Upper lobe of left lung (tissue), 6 donors: ENCODE measurements at places on chromosomes 7 and 10.
A peak's percentile ranks its signal among the peaks of the same experiment; 100 is the strongest.

DNA sequence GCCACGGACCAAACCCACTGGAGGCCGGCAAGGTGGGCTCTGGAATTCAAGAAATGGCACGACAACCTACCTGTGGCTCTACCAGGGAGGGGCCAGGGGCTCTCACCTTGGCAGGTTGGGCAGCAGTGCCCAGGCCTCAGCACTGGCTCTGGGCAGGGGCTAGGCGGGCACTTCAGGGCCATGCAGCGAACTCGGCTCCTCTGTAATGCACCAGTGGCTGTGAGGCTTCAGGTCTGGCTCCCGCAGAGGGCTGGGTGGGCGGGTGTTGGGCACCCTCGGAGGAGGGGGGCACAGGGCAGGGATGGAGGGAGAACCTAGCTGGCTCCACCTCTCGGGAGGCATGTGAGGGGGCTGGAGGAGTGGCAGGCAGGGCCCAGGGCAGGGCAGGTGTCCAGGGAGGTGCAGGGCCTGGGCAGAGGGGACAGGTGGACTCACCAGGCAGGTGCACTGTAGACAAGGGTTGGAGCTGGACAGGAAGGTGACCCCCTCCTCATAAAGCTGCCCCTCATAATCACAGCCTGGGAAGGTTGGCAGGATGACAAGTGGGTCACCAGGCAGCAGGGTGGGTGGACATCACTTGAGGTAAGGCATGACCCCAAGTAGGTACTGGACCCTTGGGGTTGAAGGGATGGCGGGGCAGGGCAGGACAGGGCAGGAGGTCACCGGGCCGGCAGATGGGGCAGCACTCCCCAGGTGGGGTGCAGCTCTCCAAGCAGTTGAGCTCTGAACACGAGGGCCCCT is 6.7 kb downstream of the KCP start:
- peak; percentile 58 for DNase-seq

- no peak for DNase-seq
Observed at GRCh38 chr7:102191556-102192379, 94.9 kb upstream of the SH2B2 start.

DNA sequence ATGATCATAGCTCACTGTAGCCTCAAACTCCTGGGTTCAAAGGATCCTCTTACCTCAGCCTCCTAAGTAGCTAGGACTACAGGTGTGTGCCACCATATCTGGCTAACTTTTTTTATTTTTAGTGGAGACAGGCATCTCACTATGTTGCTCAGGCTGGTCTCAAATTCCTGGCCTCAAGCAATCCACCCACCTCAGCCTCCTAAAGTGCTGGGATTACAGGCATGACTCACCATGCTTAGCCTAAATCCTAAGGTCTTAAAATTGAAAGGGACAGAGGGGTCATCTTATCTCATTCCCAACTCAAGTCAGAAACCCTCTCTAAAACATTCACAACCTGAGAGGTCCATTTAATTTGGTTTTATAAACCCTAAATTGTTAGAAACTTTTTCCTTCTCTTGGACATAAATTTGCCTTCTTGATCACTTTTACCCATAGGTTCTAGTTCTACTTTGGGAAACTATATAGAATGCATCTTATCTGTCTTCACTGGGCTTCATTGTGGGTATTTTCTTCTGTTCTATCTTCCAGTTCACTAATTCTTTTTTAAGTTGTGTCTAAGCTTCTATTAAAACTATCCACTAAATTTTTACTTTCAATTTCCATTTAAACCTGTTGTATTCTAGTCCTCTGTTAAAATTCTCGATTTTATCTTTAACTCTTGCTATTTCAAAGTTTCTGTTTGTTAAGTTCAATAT is 183.4 kb upstream of the KAT6B start:
- no peak for DNase-seq

DNA sequence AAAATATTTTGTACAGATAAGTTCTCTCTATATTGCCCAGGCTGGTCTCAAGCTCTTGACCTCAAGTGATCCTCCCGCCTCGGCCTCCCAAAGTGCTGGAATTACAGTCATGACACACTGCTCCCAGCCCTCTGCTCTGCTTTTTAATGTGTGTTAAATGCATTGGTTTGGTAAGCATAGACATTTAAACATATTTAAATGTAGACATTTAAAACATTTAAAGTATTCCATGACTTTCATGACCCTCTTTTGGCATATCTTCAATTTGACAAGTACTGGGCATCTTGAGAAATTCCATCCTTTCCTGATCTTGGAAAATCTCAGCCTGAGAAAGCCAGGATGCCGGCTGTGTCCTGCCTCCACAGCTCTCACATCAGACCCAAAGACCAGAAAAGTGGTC is 5.2 kb upstream of the SAR1A start:
- DNase-seq = no peak

- peak; percentile 72 for DNase-seq
Observed at GRCh38 chr10:132685101-132685891, 100.7 kb downstream of the NKX6-2 start.

GRCh38 chr7:74617180-74617744 is 40.3 kb upstream of the GTF2I start:
- peak; percentile 48 for DNase-seq

DNA sequence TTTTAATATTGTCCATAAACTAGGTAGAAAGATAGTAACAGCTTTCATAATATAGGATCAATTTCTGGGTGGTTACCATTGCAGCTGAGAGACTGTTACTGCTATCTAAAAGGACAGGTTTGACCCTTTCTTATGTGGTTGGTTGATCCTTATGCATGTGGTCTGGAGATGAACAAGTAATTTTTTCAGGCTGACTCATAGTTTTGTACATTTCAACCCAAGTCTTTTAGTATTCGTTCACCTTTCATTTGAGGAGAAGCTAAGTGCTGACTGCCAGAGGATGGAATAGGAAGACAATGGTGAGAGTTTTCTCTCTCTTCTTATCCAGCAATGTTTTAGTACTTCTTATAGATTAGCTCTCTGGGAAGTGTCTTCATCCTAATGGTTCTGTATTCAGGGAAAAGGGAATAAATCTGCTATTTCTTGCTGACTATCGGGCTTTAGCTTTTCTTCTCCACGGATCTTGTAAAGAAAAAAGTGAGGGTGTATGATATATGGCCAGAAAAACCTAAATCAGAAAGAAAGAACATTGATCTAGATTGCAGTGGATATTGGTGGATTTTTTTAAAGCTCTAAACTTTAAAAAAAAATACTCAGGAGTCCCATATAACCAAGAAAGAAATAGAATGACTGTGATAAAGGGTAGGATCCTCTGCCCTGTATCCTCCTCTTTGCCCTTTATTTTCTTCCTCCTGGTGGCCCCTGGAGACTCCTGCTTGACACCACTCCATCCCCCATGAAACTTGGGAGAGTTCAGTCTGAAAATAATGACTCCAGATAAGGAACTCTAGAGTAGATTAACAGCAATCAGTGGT is 88.0 kb downstream of the CPED1 start:
- no peak for DNase-seq

GRCh38 chr10:59336632-59337031 is 25.7 kb downstream of the FAM13C start:
- DNase-seq = no peak

DNA sequence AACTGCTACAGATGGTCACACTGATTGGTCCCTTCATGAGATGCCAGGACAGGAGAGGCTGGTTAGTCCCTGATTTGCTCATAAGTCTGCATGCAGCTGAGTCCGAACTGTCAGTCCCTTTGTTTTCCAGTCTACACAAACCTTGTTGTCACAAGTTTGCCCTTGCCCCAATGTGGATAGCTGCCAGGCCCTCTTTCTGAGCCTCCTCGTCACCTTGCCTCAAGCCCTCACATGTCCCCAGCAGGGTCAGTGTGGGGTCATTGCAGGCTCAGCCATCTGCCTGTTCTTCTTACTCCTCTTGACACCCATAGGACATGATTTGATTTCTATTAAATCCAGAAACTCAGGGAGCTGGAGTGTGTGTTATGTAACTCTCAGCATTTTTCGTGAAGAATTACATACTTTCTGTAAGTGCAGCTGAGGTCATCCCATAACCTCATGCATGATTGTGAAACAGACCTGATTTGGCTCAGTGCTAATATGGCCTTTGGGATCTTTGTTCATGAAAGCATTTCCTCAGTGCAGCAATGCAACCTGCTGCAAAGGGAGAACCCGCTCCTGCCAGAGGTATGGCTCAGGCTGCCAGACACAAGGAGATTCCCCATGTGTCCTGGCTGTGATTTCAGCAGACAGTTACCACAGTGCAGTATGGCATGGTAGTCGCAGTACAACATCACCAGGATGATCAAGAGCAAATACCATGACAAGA is 70.0 kb upstream of the ZMIZ2 start:
- DNase-seq = no peak

DNA sequence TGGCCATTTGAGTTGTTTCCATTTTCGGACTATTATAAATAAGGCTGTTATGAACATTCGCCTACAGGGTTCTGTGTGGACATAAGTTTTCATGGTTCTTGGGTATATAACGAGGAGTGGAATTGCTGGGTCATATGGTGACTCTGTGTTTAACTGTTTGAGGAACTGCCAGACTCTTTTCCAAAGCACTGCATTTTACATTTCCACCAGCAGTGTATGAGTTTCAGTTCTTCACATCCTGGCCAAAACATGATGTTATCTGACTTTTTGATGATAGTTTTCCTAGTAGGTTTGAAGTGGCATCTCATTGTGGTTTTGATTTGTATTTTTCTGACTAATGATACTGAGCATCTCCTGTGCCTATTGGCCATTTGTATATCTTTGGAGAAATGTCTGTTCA is 5.4 kb downstream of the SUV39H2 start:
- DNase-seq = no peak

- DNase-seq = no peak
Observed at GRCh38 chr10:101321073-101321472, 32.9 kb upstream of the BTRC start.

DNA sequence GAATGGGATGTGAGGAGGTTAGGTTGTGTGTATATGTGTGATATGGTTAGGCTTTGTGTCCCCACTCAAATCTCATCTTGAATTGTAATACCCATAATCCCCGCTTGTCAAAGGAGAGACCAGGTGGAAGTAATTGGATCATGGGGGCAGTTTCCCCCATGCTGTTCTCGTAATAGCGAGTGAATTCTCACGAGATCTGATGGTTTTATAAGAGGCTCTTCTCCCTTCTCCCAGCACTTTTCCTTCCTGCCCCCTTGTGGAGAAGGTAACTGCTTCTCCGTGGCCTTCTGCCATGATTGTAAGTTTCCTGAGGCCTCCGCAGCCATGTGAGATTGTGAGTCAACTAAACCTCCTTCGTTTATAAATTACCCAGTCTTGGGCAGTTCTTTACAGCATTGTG is 47.3 kb downstream of the NPVF start:
- DNase-seq = no peak
